ENCODE measurements at places on chromosomes 7 and 10. TPM values are rescaled to one million over a fixed set of nuclear protein-coding genes. Genes with fewer than 3 reads are reported as not detected.

Gene HTRA1
- total RNA-seq, result 55.6 TPM

Gene CYP3A7
- not detected for total RNA-seq

Gene AGR2
- total RNA-seq, result 120 TPM

Gene ZNF425
- total RNA-seq, result 1.3 TPM

Gene FAM24B
- 12.1 TPM for total RNA-seq

Gene OR13A1
- total RNA-seq, result not detected

Gene CD36
- not detected for total RNA-seq

Gene NEURL1
- 0.78 TPM for total RNA-seq

Gene DKK1
- total RNA-seq, result 387 TPM

Gene CTAGE15
- total RNA-seq, result not detected

Gene TPST1
- total RNA-seq, result 6.3 TPM

Gene CALML3
- total RNA-seq, result not detected
